Stimulated activated memory B cell treated with anti-CD40 and anti-IgM and Interleukin-4, amounts not matched to agents 10 μg/mL and 1 μg/mL and 100 μg/mL, for 72 hours (primary cell): ENCODE measurements at places on chromosomes 1 and 21.

DNA sequence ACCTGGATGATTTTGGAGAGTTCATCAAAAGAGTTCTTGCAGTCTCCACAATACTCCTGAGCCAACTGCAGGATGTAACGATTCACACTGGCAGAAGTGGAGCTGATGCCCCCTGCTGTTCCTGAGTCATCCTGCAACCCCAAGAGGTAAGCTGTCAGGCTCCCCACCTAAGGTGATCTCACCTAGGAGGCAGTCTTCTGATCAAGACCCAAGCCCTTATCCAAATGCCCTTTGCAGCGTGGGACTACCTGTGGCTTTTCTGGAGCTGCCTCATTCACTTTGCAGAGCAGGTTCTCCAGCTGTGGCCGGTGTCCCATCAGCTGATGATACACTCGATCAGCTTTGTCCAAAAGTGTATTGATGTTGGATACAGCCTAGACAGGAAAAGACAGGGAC lies 96.4 kb downstream of the UBR4 start:
- no peak for ATAC-seq

- ATAC-seq: no peak
These were observed 49.4 kb downstream of the ERG start for GRCh38 chr21:38448671-38449385.

GRCh38 chr1:180533266-180533987 lies 25.3 kb upstream of the OVAAL start:
- peak; percentile 79 for ATAC-seq

DNA sequence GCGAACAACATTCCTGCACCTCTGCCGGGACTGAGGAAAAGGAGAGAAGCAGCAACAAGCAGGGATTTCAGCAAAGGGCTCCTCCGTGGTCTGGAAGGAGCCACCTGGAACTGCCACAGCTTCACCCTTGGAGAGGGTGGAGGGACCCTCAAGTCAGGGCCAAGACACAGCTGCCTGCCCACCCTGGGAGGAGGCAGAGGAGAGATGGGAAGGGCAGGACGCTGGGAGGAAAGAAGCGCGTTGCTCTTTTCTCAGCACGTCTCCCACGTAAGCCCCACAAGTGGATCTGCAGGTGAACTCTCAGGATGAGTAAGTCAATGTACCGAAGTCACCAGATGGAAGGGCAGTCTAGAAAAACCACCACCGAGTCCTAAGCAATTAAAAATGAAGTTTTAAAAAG lies 39.6 kb downstream of the SLC19A1 start:
- no peak for ATAC-seq

GRCh38 chr1:185073725-185074124 lies 28.4 kb downstream of the RNF2 start:
- ATAC-seq: no peak

DNA sequence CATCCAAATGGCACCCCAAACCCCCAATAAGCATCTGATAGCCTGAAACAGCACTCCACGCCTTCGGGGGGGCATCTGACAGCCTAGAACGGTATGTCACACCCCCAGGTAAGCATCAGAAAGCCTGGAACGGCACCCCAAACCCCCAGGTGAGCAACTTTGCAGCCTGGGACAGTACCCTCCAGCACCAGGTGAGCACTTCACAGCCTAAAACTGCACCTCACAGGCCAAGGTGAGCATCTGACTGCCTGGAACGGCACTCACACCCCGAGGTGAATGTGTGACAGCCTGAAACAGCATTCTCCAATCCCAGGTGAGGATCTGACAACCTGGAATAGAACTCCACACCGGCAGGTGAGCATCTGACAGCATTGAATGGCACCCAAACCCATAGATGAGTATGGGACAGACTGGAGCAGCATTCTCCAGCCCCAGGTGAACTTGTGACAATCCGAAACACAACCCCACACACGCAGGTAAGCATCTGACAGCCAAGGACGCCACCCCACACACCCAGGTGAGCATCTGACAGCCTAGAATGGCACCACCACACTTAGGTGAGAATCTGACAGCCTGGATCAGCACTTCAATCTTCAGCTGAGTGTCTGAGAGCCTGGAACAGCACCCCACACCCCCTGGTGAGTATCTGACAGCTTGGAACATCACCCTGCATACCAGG lies 18.3 kb upstream of the MMEL1 start:
- no peak for ATAC-seq
